HL-60 (cell line): ENCODE measurements at places on chromosomes 6 and 20.

- no peak for DNase-seq
Observed at GRCh38 chr6:126341126-126341525, 1.2 kb downstream of the CENPW start.

- DNase-seq: no peak
Observed at GRCh38 chr6:125273251-125273650, 28.5 kb downstream of the HDDC2 start.

DNA sequence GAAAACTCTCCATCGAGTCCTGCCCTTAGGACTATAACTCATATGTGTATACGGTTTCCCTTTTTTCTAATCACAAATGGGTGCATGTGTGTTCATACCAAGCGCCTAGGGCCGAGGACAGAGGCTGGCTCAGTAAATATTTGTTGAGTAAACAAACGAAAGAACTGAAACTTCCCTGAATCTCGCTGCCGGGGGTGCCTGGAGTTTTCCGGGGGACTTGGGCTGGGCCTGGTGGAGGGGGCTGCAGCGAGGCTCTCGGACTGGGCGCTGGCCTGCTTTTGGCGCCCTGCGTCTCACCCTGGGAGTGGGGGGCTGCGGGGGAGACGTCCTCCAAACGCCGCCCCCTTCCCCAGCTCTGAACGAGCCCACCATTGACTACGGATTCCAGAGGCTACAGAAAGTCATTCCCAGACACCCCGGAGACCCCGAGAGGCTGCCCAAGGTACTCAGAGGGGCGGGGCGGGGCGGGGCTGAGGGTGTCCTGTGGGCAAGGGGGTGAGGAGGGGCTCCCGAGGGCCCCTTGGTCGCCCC lies 49.0 kb downstream of the CPXM1 start:
- no peak for DNase-seq

- no peak for DNase-seq
Observed at GRCh38 chr6:7419065-7419464, 29.5 kb downstream of the RIOK1 start.

GRCh38 chr6:82702574-82702973 lies 339.0 kb downstream of the TPBG start:
- DNase-seq: no peak

- no peak for DNase-seq
Observed at GRCh38 chr6:122571888-122572287, 38.3 kb upstream of the PKIB start.
